ENCODE measurements at places on chromosomes 16 and 17. TPM values are rescaled to one million over a fixed set of nuclear protein-coding genes. Genes with fewer than 3 reads are reported as not detected.

Gene CORO1A
- 56.2 TPM for total RNA-seq

DNA sequence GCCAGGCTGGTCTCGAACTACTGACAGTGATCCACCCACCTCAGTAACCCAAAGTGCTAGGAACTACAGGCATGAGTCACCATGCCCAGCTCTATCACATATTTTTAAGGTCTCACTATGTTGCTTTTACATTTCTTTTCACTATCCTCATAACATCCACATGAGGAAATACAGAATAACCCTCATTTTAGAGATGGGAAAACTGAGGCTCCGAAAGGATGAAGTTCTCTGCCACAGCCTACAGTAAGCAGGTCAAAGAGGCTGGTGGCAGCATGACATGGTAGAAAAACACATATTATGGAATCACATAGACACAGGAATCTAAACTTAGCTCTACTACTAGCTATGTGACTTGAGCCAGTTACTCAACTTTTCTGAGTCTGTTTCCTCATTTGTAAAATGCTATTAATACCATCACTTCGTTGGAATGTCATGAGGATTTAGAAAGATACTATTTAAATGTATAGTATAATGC is 32.2 kb downstream of the APPBP2 start:
- DNase-seq = no peak

Gene ABCA9
- total RNA-seq = 57.5 TPM

GRCh38 chr17:12579288-12579687 is 86.4 kb upstream of the MYOCD start:
- no peak for DNase-seq

- DNase-seq = no peak
Measured at GRCh38 chr17:68771867-68772515, 170.8 kb upstream of the FAM20A start.

DNA sequence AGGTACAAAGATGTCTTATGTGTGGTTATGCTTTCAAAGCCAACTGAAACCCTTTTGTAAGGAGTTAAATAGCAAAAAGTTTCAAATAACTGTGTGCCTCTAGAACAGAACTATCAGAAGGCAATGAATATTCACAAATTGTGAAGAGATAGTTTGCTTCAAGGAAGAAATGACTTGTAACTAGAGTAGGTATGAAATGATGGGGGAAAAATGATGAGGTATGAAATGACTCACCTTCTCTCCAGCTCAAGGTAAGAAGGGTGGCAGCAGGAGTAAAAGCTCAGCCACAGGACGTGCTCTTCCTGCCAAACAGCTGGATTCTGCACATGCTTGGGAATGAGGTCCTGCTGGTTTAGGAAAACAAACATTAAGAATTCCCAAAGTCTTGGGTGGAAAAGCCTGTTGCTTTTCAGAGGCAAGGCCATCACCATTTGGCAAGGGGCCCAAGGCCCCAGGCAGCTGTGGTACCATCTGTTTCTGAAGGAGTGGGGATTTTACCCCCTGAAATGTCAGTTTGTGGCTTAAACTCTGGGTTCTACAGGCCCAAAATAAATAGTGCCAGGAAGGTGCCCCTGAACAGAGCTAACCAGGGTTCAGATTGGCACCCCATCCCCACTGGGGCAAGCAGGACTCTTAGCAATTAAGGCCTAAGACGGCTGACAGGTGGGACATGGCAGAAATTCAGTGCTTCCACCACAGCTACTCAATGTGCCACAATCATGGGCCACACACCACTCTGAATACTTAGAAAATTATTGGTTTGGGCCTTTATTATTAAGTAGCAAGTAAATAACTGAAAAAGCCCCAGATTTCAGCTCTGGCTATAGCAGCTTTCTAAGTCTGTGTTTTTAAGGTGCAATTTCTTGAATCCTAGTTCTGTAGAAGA is 13.3 kb downstream of the HERPUD1 start:
- DNase-seq = no peak

Gene NECAB2
- 1.5 TPM for total RNA-seq

DNA sequence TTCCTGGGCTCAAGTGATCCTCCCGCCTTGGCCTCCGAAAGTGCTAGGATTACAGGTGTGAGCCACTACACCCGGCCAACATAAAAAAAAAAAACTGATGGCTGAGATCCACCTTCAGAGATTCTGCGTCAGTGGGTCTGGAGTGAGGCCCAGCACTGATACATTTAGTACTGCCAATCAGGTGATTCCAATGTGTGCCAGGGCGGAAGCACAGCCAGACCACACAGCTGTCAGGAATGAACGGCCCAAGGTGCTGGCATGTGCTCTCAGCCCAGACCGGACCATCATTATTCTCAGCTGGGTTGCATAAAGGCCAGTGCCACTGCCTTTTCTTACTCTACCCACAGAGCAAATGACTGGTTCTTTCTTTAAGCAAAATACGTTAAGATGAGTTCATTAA is 1.2 kb upstream of the BCO1 start:
- no peak for DNase-seq

Gene KIF19
- 1.9 TPM for total RNA-seq

DNA sequence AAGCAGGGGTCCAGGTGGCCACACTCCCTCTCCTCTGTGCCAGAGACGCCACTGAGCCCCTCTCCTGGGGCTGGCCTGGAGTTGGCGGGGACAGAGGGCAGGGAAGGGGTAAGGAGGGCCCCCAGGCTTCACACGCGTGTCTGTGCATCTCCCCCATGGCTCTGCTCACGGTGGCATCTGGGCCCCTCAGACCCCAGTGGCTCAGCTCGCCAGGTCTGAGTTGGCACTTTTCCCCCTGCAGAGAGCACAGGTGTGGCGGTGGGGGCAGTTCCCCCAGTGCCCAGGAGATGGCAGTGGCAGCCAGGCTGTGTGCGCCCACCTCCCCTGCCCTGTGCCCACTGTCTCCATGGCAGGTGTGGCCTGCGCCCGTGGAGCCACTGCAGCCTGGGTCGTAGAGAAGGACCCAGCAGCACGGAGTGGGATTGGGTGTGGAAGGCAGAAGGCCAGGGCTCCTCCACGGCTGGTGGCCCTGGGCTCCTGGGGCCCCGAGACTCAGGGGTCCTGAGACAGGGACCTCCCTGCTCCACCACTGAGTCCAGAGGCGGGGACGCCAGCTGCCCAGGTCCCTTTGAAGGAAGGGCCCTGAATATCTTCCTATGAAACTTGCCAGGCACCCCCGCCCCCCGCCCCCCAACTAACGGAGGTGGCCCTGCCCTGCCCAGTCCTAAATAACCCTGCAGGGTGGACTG is 4.3 kb upstream of the APRT start:
- no peak for DNase-seq

- DNase-seq = no peak
Measured at GRCh38 chr17:32927724-32928585, at the start of gene TMEM98. Gene TMEM98, plus strand, starts transcription at chr17:32928153. Its CDS starts 3,376 bp downstream, at chr17:32931529.

DNA sequence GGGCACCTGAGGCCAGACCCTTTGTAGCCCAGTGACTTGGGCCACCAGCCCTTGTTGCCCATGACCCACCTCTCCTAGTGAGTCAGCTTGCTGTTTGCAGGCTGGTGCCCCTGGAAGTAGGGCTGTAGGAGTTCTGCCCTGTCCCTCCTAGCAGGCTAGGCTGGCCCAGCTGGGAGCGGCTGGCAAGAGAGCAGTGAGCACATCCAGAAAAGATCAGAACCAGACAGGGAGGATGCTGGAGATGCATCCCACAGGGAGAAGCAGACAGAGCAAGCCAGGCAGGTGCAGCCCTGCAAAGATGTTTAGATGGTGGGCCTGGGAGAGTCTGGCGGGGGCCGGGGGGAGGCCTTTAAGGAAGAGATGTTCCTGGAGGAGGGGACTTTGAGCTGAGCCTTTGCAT is 2.4 kb downstream of the SLC5A10 start:
- no peak for DNase-seq

DNA sequence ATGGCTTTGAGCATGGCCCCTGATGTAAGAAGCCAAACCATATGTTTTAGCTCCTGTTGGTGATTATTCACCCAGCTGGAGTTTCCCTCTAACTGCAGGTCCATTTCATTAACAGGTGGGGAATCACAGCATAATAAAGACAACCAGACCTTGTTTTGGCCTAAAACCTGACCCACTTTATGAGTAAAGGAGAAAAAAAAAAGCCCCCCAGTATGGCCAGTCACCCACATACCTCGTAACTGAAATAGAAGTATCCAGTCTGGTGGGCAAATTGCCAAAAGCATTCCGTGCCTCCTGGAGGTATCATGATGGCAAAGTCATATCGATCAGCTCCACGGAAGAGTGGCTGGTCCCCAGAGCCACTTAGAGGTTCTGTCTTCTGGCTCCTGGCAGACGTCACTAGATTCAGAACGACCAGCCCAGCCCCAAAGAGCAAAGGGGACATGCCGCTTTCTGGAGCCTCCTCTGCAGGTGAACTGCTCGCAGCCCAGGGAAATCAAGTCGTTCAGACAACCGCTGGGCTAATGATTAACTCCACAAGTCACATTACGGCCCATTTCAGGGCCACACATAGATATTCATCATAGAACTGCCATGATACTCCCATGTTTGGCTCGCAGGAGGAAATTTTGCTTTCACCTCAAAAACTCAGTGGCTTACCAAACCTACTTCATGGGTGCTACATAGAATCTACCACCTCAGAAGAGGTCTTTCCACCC is at the start of gene TMED6:
TSS of gene TMED6 (minus strand) at position 478 of the 719 bp plus-strand sequence. CDS start at position 445, 33 bp downstream.
- peak; percentile 16 for DNase-seq

Gene PRCD
- total RNA-seq = 5.4 TPM

DNA sequence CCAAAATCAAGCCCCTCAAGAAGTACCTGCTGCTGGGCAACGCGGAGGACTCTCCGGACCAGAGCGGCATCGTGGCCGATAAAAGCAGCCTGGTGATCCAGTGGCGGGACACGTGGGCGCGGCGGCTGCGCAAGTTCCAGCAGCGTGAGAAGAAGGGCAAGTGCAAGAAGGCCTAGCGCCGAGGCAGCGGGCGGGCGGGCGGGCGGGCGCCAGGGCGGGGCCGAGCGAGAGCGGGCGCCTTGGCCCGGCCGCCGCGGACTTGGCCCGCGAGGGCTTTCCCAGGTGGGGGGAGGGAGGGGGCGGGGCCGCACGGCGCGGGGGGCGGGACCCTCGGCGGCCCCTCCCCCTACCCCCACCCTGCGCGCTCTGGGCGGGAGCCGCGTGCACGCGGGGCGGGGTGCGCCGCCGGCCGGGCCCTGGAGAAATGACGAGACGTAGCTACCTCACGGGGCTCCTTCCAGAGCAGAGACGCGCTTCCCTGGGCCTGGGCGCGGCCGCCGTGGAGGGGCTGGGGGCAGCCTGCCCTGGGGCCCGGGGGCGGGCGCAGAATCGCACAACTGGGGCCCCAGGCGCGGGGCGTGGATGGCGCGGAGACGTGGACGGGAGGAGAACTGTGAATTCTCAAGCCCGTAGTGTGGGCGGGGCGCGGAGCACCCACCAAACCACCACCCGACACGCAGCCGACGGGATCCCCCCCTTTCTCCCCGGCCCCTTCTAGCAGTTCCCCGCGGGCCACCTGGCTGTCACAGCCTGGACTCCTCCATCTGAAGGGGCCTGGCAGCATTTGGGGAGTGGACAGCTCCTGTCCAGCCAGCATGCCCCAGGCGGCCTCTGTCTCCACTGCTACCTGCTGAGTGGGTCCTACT is 218.7 kb downstream of the NTN1 start:
- DNase-seq = peak; percentile 92

Gene NXN
- total RNA-seq = 20.7 TPM

GRCh38 chr16:3771513-3771912 is 54.2 kb upstream of the TRAP1 start:
- no peak for DNase-seq

DNA sequence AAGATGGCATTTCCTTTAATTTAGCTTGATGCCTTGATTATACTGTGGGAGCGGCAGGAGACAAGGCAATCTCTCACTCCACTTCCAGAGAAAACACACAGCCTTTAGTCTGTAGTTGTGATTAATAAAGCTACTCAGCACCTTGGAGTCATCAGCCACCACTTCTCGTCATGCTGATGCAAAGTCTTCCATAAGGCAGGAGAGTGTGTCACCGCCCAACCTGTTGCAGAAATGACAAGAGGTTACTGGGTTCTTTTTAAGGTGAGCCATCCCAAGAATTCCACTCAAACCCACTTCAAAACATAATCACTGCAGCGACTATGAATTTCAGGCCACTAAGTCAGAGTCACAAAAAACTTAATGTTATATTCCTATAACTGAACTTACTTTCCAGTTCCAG is 223.9 kb upstream of the TOX3 start:
- no peak for DNase-seq

GRCh38 chr16:66847533-66848067 is 3.4 kb downstream of the CA7 start:
- peak; percentile 33 for DNase-seq

GRCh38 chr17:46152423-46152822 is 40.8 kb downstream of the KANSL1 start:
- DNase-seq = no peak

DNA sequence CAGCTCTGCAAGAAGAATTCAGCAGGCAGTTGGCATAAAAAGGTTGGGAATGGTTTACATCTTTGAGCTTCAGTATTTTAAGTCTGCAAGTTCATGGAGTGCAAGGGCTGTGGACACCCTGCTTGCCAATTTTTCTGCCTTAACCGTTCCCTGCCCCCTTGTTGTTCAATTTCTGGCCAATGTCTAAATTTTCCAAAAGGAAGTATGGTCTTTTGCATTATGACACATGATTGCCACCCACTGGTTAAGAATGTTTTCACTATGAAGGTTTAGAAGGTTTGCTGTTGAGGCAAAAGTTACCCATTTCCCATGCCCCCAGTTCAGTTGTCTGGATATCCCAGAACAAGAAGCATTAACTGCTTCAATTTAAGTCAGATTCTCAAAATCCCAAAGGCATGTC is 441.9 kb downstream of the CDH13 start:
- no peak for DNase-seq

GRCh38 chr17:42049834-42050392 is 488 bp downstream of the C17orf113 start:
- no peak for DNase-seq

- DNase-seq = no peak
Measured at GRCh38 chr17:54807331-54807730, 93.3 kb upstream of the TOM1L1 start.

Gene CMTM2
- 1.00 TPM for total RNA-seq

Gene NHLRC4
- 1.3 TPM for total RNA-seq

DNA sequence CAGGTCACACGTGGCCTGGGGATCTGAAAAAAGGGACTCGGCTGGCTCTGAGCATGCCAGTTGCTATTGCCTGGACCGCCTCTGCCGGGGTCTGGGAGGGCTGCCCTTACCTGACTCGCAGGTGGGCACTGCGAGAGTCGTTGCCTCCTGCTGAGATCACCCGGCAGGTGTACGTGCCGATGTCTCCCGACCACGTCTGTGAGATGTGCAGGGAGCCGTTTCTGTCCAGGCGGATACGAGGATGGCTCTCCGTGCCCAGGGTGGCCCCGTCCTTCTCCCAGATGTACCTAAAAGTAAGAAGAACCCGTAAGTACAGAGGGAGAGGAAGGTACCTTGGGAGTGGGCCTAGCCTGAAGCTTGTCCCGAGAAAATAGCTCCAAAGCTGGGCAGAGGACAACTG is 112.0 kb upstream of the CDC42EP4 start:
- DNase-seq = no peak

Gene FAM20A
- total RNA-seq = 25.6 TPM

Gene SLC38A8
- total RNA-seq = not detected

DNA sequence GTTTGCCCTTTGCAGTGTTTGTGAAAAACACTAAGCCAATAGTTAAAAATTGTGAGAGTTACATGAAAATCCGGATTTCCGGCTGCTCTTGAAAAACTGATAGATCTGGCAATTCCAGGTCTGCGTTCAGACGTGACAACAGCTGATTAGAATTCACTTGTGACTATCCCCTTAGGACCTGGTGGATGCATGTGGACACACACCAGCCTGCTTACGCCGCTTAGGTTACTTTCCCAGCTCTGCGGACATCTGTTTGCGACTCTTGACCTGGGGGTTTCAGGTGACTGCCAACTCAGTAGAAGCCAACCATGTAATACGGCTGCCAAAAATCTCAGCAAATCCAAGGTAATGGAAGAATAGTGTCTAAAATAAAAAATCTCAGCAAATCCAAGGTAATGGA is 24.3 kb downstream of the VPS53 start:
- no peak for DNase-seq

GRCh38 chr16:75710344-75710743 is 9.1 kb upstream of the DUXB start:
- DNase-seq = no peak

Measured in mesenteric fat pad (tissue), 1 donor.